ENCODE measurements at places on chromosomes 11 and 22.

DNA sequence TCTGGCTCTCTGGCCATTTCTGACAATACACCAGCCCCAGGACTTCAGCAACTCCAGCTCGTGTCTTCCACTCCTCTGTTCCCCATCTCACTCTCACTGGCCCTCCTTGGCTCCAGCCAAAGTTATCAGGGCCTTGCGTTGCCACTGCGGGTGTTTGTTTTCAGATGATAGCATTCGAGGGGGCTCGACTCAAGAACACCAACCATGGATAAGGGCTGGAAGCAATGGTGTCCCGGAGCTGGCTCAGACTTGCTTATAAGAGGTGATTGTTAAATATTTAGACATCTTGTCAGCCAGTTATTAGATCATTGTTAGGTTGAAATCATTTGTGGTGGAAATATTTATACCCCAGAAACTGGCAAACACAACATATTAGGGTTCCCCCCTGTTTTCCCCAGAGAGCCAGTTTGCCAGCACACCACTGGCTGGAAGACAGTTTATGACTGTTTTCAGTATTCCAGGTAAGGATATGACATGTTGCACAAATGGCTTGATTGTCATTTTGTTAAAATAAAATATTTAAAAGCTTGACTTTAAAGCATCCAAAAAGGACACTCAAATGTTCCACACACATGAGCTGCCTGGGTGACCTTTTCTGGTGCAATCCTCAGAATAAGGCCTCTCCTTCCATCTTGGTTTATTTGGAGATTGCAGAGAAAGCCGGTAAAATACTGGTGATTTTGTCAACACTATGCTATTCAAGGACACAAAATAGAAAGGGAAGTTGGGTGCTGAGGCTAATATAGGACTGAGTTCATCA, 98.3 kb downstream of the FBXO7 start:
- DNase-seq = no peak

DNA sequence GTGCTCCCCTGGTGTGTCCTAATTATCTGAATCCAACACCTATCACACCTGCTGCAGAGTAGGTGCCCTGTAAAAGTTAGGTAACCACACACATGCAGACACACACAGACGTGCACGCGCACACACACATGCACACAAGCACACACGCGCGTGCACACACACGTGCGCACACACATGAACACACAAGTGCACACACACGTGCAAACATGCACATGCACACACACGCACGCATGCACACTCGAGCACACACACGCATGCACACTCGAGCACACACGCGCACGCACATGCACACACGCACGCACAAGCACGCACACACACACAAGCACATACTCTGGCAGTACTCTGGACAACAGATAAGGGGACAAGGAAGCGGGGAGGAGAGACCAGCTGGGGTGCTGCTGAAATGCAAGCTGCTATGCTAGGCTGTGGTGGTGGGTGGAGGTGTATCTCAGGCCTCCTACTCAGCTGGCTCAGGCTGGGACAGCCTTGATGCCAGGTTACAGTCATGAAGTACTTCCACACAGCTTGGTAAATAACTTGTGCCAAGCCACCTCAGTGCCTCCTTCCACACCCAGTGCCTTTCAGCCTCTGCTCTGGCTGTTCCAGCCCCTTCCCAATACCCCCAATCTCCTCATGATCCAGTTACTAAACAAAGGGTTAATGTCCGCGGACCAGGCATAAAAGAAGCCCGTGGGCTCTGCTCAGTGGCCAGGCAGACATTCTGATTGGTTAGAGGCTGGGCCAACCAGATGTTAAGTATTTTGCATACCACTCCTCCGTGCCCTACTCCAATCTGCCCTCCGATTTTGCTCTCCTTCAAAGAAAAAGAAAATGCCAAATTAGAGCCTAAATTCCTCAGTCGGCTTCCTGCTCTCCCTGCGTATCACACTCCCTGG, 374.1 kb downstream of the TENM4 start:
- DNase-seq = no peak

- no peak for DNase-seq
These were observed 110.5 kb upstream of the NARS2 start for GRCh38 chr11:78685156-78685555.

- peak; percentile 46 for DNase-seq
These were observed 32.6 kb downstream of the PRCP start for GRCh38 chr11:82867495-82868082.

- no peak for DNase-seq
These were observed 5.1 kb downstream of the VSIG10L2 start for GRCh38 chr11:125950696-125951651.

DNA sequence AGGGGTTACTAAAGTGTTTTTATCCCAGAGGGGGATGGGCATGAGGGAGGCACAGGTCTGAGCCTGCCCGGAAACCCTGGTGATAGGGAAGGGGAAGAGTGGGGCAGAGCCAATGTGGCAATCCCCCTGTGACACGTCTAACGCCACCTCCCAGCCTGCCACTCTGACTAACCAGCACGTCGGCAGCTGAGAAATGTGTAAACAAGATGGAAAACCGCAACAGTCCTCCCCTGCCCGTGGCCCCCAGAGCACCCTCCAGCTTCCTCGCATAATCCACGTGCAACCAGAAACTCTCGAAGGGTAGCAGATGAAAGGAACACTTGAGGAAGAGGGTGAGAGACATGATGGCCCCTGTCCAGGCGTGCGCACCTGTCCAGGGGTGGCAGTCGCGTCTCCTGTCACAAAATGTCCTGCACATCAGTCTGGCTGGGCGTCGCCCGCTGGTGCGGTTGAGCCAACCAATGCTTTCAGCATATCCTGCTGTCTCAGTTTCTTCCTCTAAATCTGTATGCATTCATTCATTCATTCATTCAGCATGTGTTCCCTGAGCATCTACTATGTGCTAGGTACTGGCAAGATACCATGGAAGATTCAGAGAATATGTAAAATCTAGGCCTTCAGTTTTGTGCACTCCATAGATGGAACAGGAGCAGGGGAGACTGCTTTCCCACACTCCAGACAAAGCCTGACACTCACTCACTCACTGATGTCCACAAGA, 4.5 kb downstream of the TMPRSS4 start:
- no peak for DNase-seq

DNA sequence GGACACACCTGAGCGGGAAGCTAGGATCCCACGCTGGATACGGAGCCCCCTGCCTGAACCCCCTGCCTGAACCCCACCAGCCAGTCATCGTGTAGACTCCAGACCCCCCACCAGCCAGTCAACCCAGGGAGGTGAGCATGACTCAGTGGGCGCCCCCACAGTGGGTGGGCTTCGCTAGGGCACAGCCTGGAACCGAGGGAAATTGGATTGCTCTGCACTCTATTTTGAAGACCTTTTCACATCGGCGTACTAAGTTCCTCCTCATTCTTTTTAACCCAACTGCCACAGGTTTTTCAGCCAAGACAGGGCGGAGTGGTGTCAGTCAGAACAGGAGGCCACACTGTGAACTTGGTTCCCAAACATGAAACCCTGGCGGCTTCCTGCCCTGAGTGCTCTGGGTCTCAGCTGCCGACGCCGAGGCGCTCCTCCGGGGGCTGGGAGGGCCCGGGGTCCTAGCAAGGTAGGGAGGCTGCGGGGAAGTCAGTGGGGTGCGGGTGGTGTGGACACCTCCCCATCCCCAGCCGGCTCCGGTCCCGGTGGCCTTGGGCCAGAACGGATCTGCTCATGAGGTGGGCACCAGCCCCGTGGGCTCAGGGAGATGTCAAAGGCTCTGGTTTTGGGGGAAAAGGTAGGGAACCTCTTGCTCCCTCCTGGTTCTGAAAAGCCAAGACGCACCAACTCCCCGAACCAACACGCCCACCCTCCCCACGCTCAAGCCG, 57.0 kb downstream of the BRD1 start:
- no peak for DNase-seq

GRCh38 chr11:102111011-102111786, 952 bp downstream of the YAP1 start:
- peak; percentile 2 for DNase-seq

- no peak for DNase-seq
These were observed 331.1 kb upstream of the B3GAT1 start for GRCh38 chr11:134742956-134743819.

- DNase-seq = no peak
These were observed 5.6 kb downstream of the CSTPP1 start for GRCh38 chr11:46942172-46942571.

GRCh38 chr22:29313126-29313575, 2.3 kb downstream of the RASL10A start:
- DNase-seq = peak; percentile 55

DNA sequence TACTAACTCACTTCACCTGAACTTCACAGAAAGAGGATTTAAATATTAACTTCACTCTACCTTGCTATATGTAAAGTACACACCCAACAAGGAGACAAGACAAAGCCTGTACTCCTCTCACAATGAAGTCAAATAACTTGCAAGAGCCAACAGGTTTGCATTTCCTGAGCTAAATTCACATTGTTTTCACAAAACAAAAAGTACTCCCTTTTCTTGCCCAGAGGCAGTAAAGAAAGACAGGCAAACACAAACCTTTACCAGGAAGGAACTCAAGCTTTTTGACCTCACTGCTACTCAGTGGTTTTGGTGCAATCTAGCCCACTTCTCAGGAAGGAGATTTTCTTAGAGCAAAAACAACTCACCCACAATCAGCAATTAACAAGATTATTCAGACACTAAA, 15.7 kb downstream of the USP28 start:
- DNase-seq = no peak

- DNase-seq = no peak
These were observed 115.8 kb downstream of the MAML2 start for GRCh38 chr11:96227244-96227643.

GRCh38 chr11:27640954-27641353, 59.3 kb downstream of the BDNF start:
- no peak for DNase-seq

Data from activated T-cell treated with anti-CD3 and anti-CD28 coated beads for 48 hours (primary cell).